RPMI7951 (cell line): ENCODE measurements at places on chromosomes 2 and 18. TPM values are rescaled to one million over a fixed set of nuclear protein-coding genes. Genes with fewer than 3 reads are reported as not detected.

Gene FBXO15
- total RNA-seq = 0.96 and 2.3 TPM in 2 replicates

Gene SERPINB13
- total RNA-seq = not detected in 2 replicates

Gene KYNU
- total RNA-seq = 25.5 and 31.6 TPM in 2 replicates

Gene CXCR1
- total RNA-seq = not detected in 2 replicates

Gene LYPD1
- total RNA-seq = 20.3 and 23.7 TPM in 2 replicates

Gene CPO
- total RNA-seq = not detected in 2 replicates
